ENCODE measurements at places on chromosomes 11 and 22.

GRCh38 chr11:91686281-91686680 is 538.3 kb upstream of the FAT3 start:
- DNase-seq, result no peak

GRCh38 chr11:130024361-130024760 is 21.7 kb upstream of the PRDM10 start:
- peak; percentile 40 for DNase-seq

DNA sequence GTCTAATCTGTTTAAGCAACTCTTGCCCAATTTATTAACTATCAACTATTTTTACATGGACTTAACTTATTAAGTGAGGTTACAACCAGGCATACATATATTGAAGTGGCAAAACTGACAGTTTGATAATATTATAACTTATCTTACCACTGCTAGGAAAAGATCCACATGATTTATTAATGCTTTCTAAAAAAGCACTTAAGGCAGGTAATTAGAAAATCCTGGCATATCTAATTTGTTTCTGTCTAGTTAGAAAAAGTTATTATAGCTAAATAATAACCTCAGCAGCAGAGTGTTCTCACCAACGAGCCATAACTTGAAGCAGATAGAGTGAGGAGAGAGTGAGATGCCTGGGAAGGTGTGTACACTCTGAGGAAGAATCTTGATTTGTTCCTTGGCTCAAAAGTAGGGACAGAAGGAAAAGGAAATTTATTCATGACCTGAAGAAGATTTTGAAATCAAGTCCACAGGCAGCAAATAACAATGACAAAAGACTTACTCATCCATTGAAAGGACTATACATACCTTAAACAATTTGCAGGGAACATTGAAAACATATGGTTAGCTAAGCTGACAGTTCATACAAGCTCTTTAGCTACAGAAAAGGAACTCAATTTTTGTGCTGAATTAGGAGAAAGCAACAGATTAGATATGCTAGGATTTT is 7.1 kb upstream of the MUC15 start:
- DNase-seq, result peak; percentile 93

- no peak for DNase-seq
Observed at GRCh38 chr22:37731804-37732471, 35.1 kb downstream of the TRIOBP start.

Measured in fibroblast of mammary gland (primary cell).